ENCODE measurements at places on chromosomes 4 and X. TPM values are rescaled to one million over a fixed set of nuclear protein-coding genes. Genes with fewer than 3 reads are reported as not detected.

Gene CT45A5
- polyA plus RNA-seq, result not detected

DNA sequence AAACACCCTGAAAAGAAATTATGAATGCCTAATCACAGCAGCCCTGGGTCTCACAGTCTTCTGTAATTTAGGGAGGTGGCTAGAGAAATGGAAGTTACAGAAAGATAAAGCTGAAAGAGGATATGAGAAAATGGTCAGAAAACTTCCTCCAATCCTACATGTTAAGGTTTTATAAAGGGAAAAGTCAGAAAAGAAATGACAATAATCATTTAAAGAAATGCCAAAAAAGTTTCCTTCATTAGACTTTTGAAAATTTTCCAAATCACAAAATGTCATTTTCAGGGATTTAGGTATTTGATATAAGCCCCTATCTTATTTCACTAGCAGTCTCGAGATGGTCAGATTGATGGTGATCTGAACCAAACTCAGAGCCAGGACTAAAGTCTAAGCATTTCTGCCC is 276.2 kb downstream of the CHIC1 start:
- no peak for DNase-seq

- no peak for DNase-seq
Measured at GRCh38 chr4:125132729-125133128, 182.0 kb upstream of the FAT4 start.

Gene MXRA5
- 5.6 TPM for polyA plus RNA-seq

DNA sequence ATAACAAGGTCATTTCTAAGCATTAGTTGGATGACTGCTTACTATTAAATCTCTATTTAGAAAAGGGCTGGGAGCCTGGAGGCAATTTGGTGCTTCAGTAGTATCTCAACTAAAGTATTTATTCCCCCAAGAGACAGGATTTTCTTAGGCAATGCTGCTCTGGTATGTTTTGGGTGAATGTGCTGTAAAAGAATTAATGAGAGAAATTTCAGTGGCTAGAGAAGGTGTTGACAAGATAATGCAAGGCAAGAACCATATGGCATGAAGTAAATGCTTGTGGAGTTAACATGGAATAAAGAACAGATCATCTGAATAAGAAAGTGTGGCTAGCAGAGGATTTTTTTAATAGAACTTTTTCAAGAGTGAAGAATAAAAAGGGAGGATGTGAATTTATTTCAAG is 3.9 kb downstream of the CYP2U1 start:
- DNase-seq, result no peak

GRCh38 chrX:137178392-137178791 is 144.6 kb upstream of the GPR101 start:
- no peak for DNase-seq
